Effector memory CD4-positive, alpha-beta T cell (primary cell): ENCODE measurements at places on chromosomes 7 and 10.
A peak's percentile ranks its signal among the peaks of the same experiment; 100 is the strongest.

DNA sequence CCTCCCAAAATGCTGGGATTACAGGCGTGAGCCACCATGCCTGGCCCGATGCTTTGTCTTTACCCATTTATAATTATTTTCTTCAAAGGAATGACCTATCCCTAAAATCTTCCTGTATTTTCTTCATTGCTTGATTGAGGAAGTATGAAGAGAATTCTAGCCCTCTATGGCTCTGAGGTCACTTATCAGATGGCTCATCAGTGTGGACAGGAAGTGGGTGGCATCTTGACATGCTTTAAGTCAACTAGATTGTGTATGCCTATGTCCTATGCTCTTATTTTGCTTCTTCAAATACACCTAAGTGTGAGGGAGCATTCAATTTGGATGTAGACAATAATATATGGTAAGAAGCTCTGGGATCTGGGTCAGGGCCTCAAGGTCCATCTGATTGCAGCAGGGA, 1020.5 kb downstream of the LRMDA start:
- no peak for DNase-seq
- no peaks in the 10 kb centered on the region for H3K27me3 ChIP-seq
- no peak overlapping the region for H3K4me3 ChIP-seq
- no peak overlapping the region for H3K27ac ChIP-seq

- no peak overlapping the region for H3K27ac ChIP-seq
- no peaks in the 10 kb centered on the region for H3K4me1 ChIP-seq
- DNase-seq = no peak
- no peaks in the 10 kb centered on the region for H3K36me3 ChIP-seq
- H3K27me3 ChIP-seq = no peaks in the 10 kb centered on the region
- H3K4me3 ChIP-seq = no peak overlapping the region
These were observed 93.7 kb downstream of the EPC1 start for GRCh38 chr10:32253276-32253675.

DNA sequence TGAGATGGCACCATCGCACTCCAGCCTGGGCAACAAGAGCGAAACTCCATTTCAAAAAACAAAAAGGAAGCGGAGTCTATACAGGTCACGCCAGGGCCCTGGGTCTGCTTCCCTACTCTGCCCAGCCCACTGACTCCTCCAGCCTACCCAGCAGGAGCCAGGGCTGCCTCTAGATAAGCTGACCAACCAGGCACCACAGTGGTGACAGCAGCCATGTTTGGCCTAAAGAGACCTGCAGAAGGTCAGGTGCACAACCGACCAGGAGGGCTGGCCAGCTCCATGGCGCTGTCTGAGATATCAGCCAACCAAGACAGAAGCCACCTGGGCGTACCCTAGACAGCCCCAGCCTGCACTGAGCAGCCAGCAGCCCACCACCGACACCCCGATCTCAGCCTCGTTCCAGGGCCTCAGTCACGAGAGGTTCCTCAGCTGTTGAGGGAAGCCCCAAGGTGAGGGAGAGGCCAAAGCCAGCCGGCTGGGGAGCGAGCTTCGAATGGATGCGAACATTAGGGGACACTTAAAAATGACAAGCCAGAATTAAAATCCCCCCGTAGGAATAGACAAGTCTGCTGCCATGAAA, 24.4 kb upstream of the PWWP2B start:
- no peak for DNase-seq
- no peaks in the 10 kb centered on the region for H3K27me3 ChIP-seq
- peaks cover 5% of the 10 kb centered on the region for H3K4me1 ChIP-seq
- no peaks in the 10 kb centered on the region for H3K36me3 ChIP-seq

DNA sequence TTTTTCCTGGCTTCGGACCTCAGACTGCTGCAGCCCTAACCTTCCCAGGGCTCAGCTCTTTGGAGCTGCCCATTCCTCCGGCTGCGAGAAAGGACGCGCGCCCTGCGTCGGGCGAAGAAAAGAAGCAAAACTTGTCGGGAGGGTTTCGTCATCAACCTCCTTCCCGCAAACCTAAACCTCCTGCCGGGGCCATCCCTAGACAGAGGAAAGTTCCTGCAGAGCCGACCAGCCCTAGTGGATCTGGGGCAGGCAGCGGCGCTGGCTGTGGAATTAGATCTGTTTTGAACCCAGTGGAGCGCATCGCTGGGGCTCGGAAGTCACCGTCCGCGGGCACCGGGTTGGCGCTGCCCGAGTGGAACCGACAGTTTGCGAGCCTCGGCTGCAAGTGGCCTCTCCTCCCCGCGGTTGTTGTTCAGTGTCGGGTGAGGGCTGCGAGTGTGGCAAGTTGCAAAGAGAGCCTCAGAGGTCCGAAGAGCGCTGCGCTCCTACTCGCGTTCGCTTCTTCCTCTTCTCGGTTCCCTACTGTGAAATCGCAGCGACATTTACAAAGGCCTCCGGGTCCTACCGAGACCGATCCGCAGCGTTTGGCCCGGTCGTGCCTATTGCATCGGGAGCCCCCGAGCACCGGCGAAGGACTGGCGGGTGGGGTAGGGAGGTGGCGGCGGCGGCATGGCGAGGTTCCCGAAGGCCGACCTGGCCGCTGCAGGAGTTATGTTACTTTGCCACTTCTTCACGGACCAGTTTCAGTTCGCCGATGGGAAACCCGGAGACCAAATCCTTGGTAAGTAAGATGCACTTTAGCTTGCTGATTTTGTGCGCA, at the start of gene PLXDC2:
TSS of gene PLXDC2 (plus strand) at position 22 of the 820 bp plus-strand sequence.
- no peaks in the 10 kb centered on the region for H3K4me1 ChIP-seq
- peaks cover 18% of the 10 kb centered on the region for H3K27me3 ChIP-seq
- no peak within 1 kb of the TSS for H3K4me3 ChIP-seq

DNA sequence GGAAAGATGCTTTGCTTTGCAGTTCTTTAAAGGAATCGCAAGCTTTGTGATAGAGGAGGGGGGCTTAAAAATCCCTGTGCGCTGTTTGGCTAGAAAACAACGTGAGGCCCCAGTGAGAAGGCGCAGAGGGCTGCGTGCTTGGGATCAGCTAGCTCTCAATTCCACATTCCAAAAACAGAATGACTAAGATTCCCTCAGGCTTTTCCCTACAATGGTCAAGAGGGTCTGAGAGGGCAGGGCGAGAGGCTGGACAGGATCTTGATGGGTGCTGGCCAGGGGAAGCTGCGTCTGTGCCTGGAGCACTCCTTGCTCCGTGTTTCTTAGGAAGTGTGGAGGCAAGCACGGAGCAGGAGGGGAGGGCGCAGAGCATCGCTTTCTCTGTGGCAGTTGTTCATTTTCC, 72.1 kb upstream of the INHBA start:
- no peaks in the 10 kb centered on the region for H3K27me3 ChIP-seq
- no peak overlapping the region for H3K27ac ChIP-seq
- no peak for DNase-seq
- H3K4me1 ChIP-seq = no peaks in the 10 kb centered on the region

DNA sequence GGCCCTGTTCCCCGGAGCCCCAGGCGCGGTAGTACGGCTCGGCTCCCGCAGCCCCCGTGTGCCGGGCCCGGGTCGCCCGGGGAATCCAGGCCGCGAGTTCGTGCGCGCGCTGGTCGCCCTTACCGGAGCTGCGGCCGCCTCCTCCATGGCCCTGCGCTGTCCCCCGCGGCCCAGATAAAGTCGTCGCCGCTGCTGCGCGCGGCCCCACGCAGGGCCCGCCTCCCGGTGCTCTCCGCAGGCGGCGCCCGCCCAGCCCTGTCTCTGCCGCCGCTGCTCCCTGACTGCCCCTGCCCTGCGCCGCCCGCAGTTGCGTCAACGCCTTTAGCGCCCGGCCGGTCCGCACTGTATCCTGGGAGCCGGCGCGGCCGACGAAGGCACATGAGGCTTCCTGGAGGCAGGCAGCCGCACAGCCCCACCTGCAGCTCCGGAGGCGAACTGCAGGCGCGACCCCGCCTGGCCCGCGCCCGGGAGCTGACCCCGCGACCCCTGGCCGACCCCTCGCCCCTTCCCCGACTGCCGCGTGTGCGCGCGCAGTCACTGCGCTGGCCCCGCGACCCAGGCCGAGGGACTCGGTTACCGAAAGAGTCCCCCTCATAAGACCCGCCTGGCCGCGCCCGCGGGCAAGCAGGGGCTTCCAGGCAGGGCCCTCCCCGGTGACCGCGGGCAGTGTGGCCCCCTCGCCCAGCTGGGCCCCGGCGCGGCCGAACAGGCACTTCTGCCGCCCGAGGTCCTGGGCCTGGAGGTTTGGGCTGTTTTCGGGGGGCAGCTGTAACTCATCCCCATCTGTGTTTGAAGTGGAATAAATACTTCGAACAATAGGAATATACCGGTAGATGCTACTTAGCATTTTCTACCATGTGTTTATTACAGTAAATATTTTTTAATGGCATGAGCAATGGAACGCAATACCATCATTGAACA, 127.1 kb upstream of the ZNF746 start:
- peaks cover 26% of the 10 kb centered on the region for H3K4me1 ChIP-seq
- H3K27ac ChIP-seq = peak overlapping the region; percentile 64
- peak; percentile 86 for DNase-seq

DNA sequence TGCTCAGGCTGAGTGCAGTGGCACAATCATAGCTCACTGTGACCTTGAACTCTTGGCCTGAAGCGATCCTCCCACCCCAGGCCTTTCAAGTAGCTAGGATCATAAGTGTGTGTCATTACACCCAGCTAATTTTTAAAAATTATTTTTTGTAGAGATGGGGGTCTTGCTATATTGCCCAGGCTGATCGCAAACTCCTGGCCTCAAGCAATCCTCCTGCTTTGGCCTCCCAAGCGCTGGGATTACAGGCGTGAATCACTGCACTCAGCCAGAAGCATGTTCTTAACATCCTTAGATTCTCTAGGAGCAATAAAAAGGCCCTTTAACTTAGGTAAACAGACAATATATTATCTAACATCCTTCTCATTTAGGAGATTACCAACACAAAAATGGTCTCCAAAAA, 38.3 kb upstream of the EFCAB10 start:
- H3K4me1 ChIP-seq = no peaks in the 10 kb centered on the region
- H3K27ac ChIP-seq = no peak overlapping the region
- DNase-seq = no peak
- H3K4me3 ChIP-seq = no peak overlapping the region

- no peaks in the 10 kb centered on the region for H3K4me1 ChIP-seq
- no peak for DNase-seq
- no peak overlapping the region for H3K4me3 ChIP-seq
- H3K36me3 ChIP-seq = no peaks in the 10 kb centered on the region
These were observed 4.0 kb downstream of the HDAC9 start for GRCh38 chr7:18499407-18500177.

DNA sequence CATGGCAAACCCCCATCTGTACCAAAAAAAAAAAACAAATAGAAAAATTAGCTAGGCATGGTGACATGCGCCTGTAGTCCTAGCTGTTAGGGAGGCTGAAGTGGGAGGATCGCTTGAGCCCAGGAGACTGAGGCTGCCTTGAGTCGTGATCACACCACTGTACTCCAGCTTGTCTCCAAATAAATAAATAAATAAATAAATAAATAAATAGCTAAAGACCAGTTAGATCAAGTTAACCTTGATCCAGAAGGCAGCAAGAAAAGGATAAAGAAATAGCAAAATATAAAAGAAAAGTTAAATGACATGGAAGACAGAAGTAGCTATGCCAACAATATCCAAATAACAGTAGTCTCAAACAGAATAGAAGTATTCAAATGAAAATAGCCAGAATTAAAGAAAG, 132.2 kb upstream of the SH2B2 start:
- no peak overlapping the region for H3K27ac ChIP-seq
- peaks cover 10% of the 10 kb centered on the region for H3K36me3 ChIP-seq
- no peak for DNase-seq
- no peaks in the 10 kb centered on the region for H3K27me3 ChIP-seq

- H3K27ac ChIP-seq = no peak overlapping the region
These were observed 6.3 kb upstream of the RHOBTB1 start for GRCh38 chr10:60950300-60950699.

GRCh38 chr10:79400146-79401004, 45.0 kb downstream of the ZCCHC24 start:
- H3K4me1 ChIP-seq = no peaks in the 10 kb centered on the region
- no peak overlapping the region for H3K4me3 ChIP-seq
- peak; percentile 14 for DNase-seq
- no peaks in the 10 kb centered on the region for H3K27me3 ChIP-seq

GRCh38 chr10:14536241-14537213, 205.8 kb upstream of the FRMD4A start:
- peak; percentile 27 for DNase-seq
- H3K4me1 ChIP-seq = peaks cover 20% of the 10 kb centered on the region
- H3K36me3 ChIP-seq = peaks cover 47% of the 10 kb centered on the region
- H3K4me3 ChIP-seq = no peak overlapping the region

GRCh38 chr10:96276426-96276825, 5.1 kb upstream of the BLNK start:
- no peak overlapping the region for H3K27ac ChIP-seq
- no peaks in the 10 kb centered on the region for H3K4me1 ChIP-seq
- no peaks in the 10 kb centered on the region for H3K36me3 ChIP-seq

- no peaks in the 10 kb centered on the region for H3K27me3 ChIP-seq
- H3K27ac ChIP-seq = no peak overlapping the region
- no peak for DNase-seq
- no peaks in the 10 kb centered on the region for H3K36me3 ChIP-seq
- no peak overlapping the region for H3K4me3 ChIP-seq
- H3K4me1 ChIP-seq = no peaks in the 10 kb centered on the region
These were observed 18.7 kb downstream of the LCOR start for GRCh38 chr10:96850825-96851224.

DNA sequence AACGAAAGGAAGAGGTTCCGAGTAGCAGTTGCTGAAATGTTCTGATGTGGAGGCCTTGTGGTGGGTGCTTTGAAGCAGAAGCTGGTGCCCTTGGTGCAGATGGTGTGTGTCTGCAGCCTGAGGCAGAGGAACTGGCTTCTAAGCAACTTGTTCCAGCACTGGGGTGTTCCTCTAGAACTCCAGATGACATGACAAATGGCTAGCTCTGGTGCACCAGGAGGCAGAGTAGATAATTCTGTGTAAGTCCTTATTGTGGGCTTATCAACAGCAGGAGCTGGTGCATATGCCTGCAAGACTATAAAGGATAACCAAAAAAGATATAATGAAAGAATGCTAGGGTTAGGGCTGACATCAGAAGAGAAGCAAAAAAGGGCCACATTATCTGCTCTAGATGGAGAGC, 76.5 kb downstream of the ARL5B start:
- H3K27ac ChIP-seq = no peak overlapping the region
- no peaks in the 10 kb centered on the region for H3K36me3 ChIP-seq
- H3K4me1 ChIP-seq = no peaks in the 10 kb centered on the region
- DNase-seq = no peak
- no peaks in the 10 kb centered on the region for H3K27me3 ChIP-seq

DNA sequence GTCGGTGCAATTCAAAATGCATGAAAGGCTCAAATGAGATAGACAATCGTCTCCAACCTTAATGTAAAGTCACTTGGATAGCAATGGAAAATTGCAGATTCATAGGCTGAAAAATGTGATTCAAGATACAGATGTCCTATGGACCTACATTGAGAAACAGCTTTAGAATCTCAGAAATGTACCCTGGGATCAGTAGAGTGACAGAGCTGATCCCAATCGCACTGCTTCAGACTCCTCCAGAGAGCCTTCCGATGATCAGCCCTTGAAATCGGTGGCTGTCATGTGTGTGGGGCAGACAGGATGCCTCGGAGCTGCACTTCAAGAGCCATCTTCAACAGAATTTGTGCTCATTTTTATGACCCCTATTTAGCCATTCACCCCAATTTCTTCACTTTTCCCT, 240.1 kb upstream of the GRB10 start:
- no peaks in the 10 kb centered on the region for H3K27me3 ChIP-seq
- H3K36me3 ChIP-seq = no peaks in the 10 kb centered on the region
- DNase-seq = no peak
- no peak overlapping the region for H3K4me3 ChIP-seq

GRCh38 chr10:126187399-126187798, 200.9 kb downstream of the ADAM12 start:
- H3K27me3 ChIP-seq = no peaks in the 10 kb centered on the region
- H3K4me3 ChIP-seq = no peak overlapping the region
- no peak for DNase-seq
- no peaks in the 10 kb centered on the region for H3K4me1 ChIP-seq
- no peaks in the 10 kb centered on the region for H3K36me3 ChIP-seq
